ENCODE measurements at places on chromosomes 3 and 15.
A peak's percentile ranks its signal among the peaks of the same experiment; 100 is the strongest.

DNA sequence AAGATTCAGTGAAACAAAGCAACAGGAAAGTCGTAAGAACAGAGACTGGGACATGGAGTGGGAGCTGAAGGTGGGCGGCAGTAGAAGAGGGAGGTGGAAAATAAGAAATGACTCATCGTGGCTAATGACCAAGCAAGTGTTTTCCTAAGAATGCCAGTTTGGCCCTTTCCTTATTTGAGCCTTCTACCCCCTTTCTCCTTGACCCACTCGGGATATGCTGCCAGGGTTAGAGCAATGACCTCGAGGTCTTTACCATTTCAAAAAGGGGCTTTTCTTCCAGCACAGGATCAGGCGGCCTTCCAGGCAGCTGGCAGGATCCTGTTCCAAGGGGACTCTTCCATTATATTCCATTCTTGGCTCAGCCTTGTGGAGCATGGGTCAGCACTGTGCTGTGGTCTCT is 241.1 kb downstream of the RYR3 start:
- no peak for DNase-seq

DNA sequence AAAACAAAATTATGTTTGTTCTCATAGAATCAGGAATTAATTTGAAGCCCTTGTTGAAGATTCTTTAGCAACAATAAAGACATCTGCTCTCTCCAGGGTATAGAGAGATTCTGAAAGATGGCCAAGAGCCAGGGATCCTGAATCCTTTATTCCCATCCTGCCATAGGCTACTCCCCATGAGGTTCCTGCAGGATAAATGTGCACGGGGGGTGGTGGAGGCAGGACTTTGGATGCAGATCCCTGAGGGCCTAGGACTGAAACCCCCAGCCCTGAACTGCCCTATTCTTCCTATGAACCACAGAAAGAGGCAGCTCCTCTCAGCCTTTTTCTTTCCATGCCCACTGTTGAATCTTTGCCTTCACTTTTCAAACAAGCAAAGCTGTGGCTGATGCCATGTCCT is 17.1 kb downstream of the TMEM108 start:
- DNase-seq = no peak

- DNase-seq = no peak
Observed at GRCh38 chr3:59925946-59926345, 876.1 kb upstream of the CFAP20DC start.

DNA sequence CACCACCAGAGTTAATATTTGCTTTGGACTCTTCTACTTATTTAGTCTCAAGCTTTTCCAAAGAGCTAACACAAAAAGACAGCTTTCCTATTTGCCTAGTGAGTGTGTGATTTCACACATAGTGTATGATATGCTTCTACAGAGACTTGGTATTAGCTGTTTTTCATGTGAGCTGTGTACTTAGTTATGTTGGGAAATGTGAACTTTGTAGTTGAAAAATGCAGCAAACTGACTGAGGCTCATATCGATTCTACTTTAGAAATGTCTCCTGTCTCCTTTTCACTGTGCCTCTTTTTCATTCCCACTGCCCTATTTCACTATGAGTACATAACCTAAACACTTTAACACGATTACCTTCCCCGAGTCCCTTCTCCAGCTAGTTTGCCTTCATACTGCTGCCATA is 136.5 kb downstream of the ALCAM start:
- DNase-seq = no peak

DNA sequence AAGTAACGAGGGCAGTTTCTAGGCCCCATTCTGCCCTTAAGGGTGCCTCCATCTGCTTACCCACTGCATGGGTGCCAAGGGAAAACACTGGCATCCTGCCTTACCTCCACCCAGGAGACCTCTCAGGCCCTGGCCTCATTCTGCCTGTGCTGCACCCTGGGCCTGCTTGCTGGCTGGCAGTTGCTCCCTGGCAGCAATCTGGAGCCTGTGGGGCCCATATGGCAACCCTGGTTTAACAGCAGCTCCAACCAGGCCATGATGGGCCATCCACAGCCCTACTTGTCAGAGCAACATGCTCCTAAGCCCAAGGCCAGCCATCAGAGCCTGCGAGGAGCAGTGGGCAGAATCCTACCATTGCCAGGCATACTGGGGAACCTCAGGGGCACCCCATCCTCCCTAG is 3.7 kb downstream of the C3orf18 start:
- DNase-seq = no peak

DNA sequence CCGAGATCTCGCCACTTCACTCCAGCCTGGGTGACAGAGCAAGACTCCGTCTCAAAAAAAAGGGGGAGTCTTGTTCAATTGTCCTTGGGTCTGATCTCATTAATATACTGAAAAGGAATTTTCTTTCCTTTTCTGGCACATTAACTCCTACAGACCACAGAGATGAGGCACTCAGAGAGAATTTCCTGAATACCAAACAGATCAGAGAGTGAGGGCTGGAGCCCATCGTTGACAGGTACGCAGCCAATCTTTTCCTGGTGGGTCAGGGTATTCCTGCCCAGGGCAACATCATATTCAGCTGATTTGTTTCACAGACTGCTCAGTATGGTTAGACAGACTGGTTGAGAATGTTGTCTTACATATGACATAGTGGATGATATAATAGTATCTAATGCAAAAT is 82.8 kb upstream of the TNFSF10 start:
- peak; percentile 99 for DNase-seq

DNA sequence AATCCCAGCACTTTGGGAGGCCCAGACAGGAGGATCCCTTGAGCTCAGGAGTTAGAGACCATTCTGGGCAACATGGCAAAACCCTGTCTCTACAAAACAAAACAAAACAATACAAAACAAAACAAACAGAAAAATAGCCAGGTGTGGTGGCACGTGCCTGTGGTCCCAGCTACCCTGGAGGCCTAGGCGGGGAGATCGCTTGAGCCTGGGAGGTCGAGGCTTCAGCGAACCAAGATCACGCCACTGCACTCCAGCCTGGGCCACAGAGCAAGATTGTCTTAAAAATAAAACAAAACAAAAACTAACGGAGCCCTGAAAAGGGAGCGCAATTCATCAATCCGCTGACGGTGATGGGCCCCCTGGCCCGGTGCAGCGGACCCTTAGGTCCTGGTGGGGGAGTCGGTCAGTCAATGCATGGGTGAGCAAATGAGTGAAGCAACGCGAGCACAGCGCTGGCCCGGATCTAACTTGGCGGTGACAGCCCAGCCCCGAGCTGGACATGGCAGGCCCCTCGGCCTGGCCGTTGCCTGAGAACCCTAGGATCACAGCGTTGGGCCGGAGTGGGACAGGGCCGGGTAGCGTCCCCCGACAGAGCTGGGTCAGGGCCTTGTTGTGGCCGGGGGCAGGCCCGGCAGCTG is 52.4 kb upstream of the BLM start:
- DNase-seq = no peak

DNA sequence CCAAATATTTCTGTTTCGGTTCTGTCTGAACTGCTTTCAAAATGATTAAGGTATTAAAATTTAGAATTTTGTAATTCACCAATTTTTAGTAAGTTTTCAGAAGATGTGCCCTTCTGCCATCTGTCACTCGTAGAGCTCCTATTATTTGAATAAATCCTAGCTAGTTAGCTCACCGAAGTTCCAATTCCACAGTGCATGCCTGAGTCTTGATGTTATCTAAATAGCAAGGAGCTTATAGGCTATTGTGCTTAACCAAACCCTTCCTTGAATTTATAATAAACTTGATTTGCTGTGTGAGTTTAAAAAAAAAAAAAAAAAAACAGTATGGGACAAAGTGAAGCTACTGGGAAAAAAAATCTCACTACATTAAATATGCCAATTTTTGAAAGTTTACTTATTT is 18.7 kb downstream of the ATP13A3 start:
- DNase-seq = no peak

GRCh38 chr3:128787256-128788253 is 61.6 kb downstream of the RAB7A start:
- peak; percentile 79 for DNase-seq

DNA sequence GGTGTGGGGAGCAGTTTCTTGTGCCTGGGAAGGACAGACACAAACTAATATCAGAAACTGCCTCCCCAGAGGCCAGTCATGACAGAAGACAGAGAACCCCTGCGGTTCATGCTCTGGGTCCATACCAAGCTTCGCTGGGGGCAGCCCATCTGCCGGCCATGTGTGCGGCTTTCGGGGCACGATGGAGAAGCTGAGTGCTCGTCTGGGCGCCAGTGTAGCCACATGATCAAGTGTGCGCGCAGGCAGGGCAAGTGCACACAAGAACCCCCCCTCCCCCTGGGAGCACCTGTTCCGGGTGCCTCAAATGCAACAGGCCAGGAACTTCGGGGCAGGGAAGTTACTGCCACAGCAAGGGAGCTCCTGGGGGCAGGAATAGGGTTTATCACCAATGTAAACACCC is 1.8 kb downstream of the ADAMTS17 start:
- DNase-seq = no peak

DNA sequence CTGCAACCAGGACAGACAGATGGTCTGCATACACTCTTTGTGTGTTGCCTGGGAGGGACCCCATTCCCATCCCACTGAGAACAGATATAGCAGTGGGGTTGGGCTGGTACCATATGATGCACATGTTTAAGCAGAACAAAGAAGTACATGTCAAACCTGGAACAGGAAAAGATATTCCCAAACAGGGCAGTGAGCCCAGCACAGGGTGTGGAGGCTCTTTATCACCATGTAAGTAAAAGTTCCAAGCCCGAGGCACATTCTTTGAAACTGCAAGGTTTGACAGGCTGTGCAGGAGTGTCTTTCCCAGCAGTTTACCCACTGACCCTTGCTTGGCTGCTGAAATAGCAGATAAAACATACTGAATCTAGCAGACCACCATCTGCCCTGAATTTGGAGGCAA is 5.3 kb upstream of the ZNF445 start:
- DNase-seq = no peak

- no peak for DNase-seq
Observed at GRCh38 chr15:57183614-57184344, 192.5 kb upstream of the CGNL1 start.

Data from RCC 7860 (cell line).